AML-193 (cell line): ENCODE measurements at places on chromosomes 6 and 20.

GRCh38 chr6:45850378-45851033, 165.2 kb downstream of the CLIC5 start:
- DNase-seq: no peak

DNA sequence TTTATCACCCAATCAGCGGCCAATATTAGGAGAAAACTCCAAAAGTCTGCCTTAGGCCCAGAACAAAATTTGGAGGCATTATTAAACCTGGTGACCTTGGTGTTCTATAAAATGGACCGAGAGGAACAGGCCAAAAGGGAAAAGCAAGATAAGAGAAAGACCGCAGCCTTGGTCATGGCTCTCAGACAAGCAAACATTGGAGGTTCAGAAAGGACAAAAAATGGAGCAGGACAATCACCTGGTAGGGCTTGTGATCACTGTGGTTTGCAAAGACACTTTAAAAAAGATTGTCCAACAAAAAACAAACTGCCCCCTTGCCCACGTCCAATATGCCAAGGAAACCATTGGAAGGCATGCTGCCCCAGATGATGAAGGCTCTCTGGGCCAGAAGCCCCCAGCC, 31.2 kb downstream of the CEP85L start:
- no peak for DNase-seq

DNA sequence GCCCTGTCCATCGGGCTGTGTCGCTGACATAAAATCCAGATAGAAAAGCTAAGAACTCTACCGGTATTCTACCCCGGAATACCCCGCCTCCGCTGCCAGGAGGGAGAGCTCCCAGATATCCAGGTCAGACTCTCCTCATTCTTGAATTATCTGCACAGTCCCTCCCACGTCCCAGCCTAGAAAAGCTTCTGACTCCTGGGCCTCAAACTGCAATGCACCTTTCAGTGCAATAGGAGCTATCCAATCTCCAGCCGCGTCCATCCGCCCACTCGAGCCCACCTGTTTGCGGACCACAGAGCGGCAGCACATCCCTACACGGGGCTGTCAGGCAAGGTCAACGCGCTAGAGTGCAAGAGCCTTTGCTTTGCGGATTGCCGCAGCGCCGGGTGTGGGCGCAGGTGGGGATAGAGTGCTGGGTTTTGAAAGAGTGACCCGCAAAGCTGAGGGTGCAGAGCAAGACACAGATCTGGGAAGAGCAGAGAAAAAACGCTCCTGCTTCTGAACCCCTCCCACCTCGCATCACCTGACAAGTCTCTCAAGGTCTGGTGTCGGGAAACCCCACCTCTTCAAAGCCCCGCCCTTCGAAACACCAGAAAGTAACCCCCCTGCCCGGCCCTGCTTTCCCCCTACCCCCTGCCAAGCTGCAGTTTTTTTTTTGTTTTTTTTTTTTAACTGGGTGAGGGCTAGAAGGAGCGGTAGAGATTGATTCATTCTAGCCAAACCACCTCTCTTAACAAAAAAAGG, 1.3 kb downstream of the TAPBP start:
- DNase-seq: peak; percentile 79

GRCh38 chr6:78614961-78615360, 252.4 kb upstream of the IRAK1BP1 start:
- DNase-seq: no peak

DNA sequence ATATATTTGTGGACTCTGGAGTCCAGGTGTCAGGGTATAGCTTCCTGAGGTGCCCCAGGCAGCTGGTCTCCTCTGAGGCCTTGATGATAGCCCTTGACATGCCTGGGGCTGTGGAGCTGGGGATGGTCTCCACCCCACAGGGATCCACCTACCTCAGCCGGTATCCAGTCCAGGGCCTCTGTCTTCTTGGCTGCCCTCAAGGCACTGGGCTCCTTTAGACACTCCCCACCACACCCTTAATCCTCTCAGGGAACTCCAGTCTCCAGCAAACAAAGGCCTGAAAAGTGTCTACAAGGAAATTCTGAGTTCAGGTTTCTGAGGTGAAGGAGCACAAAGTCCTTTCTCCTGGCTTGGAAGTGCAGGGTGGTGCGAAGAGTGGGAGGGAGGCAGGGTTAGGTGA, 44.6 kb upstream of the DDR1 start:
- DNase-seq: no peak

GRCh38 chr6:16375843-16376242, 137.5 kb downstream of the GMPR start:
- DNase-seq: no peak

DNA sequence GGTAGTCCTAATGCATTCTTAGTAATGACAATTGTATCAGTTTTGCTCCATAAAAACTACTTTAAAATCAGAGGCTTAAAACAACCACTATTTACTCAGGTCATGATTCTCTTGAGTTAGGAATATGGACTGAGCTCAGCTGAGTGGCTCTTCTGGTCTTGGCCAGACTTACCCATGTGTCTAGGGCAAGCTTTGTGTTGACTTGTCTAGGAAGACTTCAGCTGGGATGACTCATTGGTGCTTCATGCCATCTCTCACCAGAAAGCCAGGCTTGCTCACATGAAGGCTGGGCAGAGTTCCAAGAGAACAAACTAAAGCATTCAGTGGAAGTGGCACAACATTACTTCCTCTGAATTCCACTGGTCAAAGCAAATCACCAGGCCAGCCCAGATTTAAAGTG, 155.3 kb downstream of the DHX35 start:
- peak; percentile 7 for DNase-seq

DNA sequence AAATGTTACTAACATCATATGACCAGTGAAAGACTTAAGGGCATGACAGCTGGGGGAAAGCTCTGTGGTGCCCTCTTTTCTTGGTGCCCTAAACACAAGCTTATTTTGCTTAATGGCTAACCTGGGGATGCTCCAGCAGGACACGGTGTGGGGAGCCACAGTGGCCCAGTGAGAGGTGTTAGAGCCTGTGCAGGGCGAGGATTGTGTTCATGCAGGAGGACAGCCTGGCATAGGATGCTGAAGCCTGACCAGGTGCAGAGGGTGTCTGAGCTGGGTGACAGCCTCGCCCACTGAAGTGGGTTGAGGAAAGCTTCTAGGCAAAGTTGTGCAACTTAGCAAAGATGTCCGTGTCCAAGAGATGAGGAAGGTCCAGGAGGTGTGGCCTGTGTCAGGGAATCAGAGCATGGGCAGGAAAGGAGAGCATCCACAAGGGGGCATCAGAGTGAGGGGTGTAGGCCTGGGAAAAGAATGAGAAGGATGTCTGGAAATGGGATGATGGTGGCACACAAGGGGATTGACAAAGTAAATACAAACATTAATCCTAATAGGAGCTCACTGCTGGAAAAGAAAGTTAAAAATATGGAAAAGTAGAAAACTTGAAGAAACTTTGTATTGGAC, 33.9 kb downstream of the SLC17A4 start:
- peak; percentile 66 for DNase-seq

DNA sequence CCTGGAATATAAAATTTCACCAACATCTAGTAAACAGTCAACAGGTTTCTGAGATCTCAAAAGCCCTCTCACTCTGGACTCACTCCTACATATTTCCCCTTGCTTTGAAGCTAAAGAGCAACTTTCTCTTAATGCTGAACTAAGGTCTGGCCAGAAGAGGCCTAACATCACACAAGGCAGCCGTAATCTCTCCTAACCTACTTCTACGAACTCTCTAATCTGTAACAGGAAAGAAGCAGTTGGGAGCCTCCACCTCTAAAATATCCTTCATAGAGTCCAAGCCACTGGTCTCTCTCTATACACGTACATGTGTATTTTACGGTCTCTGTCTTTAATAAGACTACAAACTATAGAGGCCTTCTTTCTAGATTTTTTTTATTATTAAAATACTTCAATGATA, 72.0 kb downstream of the REV3L start:
- DNase-seq: no peak

- DNase-seq: no peak
Measured at GRCh38 chr6:82419132-82419581, 55.5 kb downstream of the TPBG start.

DNA sequence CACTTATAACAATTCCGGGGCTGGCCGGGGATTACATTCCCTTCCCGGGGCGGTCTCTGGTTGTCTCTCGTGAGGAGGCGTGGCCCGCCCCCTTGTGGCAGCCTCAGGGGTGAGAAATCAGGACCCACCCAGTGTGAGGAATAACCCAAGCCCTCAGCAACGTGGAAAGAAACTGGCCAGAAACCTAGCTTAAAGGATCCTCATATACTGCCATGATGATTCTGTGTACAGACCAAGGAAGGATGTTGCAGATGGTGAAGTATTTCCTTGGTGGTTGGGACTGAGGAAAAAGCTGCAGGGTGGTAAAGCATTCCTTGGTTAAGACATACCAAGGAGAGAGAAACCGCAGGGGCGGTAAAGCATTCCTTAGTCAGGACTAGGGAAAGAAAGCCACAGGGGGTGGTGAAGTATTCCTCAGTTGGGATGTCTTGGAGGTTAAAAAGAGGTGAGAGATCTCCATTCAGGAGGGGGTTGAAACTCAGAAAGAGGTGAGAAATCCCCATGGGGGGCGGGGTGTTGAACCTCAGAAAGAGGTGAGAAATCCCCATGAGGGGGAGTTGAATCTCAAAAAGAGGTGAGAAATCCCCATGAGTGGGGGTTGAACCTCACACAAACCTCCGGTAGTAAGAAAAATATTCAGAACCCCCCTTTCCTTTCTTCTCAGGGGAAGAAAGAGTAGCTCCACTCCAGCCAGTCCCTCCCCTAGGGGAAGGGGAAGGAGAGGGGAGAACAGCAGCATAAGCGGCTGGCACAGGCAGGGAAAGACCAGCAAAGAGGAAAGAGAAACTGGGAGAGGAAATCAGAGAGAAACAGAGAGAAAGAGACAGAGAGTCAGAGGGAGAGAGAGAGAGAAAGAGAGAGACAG, 238.1 kb downstream of the RNGTT start:
- DNase-seq: no peak

- no peak for DNase-seq
Measured at GRCh38 chr6:56642366-56643261, at the start of gene DST. Gene DST, minus strand, starts transcription at chr6:56642889.

DNA sequence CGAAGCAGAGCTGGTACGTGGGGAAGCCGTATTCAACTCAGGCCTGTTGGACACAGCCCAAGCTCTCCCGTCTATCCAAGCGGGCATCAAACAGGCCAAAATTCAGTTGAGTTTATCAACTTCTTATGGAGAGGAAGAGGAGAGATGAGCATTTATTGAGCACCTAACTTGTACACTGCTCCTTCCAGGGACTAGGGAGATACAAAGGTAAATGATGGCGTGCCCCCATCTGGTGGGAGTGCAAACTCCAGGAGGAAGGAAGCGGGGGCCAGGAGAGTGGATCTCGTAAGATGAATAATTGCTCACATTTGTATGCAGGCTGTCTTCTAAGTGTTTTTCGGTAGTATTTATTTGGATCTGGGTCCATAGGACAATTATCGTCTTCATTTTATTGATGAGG, 146.6 kb downstream of the SOBP start:
- DNase-seq: no peak

DNA sequence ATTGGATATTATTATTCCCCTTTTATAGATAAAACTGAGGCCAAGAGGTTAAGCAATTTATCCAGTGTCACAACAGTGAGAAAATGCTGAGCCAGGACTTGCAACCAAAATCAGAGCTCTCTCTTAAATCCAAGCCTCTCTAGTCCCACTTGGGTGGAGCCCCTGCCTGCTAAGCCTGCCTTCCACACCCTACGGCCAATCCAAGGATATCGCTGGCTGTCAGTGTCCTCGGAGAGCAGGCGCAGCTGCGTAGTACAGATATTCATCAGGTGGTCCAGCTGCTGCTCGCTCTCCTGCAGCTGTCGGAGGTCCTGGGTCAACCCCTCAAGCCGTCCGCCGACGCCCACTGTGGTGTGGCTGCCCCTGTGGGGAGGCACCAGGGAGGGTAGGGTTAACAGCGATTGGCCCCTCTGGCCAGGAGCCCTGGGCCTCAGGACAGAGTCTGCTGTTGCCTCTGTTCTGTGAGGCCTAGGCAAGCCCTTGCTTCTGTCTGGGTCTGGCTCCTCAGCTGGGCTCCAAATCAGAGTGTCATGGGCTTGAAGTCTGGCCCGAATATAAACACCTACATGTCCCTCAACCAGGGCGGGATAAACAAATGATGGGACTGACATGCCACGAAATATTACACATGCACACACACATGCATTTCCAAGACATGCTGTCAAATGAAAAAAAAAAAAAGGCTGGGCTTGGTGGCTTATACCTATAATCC, 3.9 kb upstream of the NECAB3 start:
- DNase-seq: no peak

GRCh38 chr20:14877301-14878028, 540.1 kb upstream of the FLRT3 start:
- no peak for DNase-seq

- no peak for DNase-seq
Measured at GRCh38 chr20:33009214-33010132, 2.0 kb downstream of the BPIFB2 start.

GRCh38 chr6:137734005-137734874, 132.8 kb upstream of the TNFAIP3 start:
- no peak for DNase-seq

- no peak for DNase-seq
Measured at GRCh38 chr6:116176596-116176995, 50.7 kb upstream of the COL10A1 start.

GRCh38 chr6:169961772-169962561, 210.5 kb downstream of the ERMARD start:
- DNase-seq: no peak

DNA sequence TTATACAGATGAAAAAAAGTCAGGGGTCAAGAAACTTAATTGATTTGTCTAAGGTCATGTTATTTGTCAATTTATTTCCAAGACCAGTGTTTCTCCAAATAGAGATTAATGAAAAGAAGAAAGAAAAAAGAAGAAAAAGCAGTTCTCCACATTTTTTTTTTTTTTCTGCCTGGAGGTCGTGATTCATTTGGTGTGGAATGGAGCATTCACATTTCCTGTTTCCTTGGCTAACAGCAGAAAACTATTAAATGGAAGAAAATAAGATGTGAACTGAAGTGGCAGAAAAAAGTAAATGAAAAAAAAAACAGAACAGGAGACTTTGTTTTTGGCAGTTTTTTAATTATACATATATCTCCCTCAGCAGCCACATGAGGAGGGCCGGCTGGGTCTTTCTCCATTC, 470.8 kb upstream of the ZNF337 start:
- no peak for DNase-seq

GRCh38 chr20:18533491-18533890, 25.8 kb downstream of the SEC23B start:
- DNase-seq: no peak

- no peak for DNase-seq
Measured at GRCh38 chr6:170360476-170360875, 53.9 kb downstream of the FAM120B start.

GRCh38 chr20:25193843-25194242, 1.7 kb upstream of the ENTPD6 start:
- DNase-seq: no peak

- DNase-seq: no peak
Measured at GRCh38 chr6:4028051-4028450, 50.9 kb downstream of the FAM217A start.

DNA sequence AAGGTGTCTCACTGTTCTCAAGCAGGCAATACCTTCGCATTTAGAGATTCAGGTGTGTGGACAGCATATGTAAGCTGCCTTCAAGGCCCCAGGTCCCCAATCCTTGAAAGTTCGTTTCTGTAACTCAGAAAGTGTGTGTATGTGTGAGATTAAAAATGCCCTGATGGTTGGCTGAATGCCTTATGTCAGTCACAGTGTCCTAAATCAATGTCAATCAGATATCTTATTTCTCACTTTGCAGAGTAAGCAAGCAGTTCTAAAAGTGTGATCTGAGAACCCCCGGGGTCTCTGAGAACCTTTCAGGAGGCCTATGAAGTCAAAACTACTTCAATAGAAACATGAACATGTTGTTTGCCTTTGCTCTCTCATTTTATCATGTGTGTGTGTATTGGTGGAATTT, 123.2 kb upstream of the NUP153 start:
- no peak for DNase-seq
